ENCODE measurements at places on chromosomes 4 and X. TPM values are rescaled to one million over a fixed set of nuclear protein-coding genes. Genes with fewer than 3 reads are reported as not detected.

DNA sequence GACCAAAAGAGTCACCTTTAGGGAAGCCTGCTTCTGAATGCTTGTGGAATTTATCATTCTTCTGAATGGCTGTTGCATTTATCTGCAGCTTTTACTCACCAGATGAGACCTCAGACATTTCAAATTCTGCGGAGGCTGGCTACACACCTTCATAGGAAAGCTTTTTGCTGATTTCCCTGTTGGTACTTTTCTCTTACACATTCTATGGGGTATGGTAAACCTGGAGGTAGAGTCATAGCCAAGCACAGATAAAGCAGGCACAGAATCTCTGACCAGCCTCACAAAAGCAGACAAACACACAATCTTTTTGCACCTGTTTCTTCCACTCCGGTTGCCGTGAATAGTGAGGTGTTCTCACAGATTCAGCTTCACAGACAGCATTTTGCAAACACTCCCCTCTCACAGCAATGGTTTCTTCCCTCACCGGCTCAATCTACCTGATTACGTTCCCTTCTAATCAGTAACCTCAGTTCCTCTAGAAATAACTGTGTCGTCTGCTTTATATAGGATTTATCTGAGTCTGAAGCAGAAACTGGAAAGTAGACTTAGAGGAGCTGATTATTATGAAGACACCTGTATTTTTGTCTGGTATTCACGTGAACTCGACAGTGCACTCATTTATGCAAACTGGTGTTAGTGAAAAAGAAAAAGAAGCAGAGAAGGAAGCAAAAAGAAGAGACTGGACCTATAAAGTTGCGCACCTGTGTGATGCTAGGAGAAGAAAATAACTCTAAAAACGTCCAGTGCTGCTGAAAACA lies 83.1 kb downstream of the DMD start:
- no peak overlapping the region for H3K4me3 ChIP-seq
- H3K4me1 ChIP-seq: no peaks in the 10 kb centered on the region
- H3K27me3 ChIP-seq: no peaks in the 10 kb centered on the region
- H3K36me3 ChIP-seq: no peaks in the 10 kb centered on the region
- DNase-seq: no peak

Gene TMEM271
- not detected for total RNA-seq

Gene FGF13
- not detected for total RNA-seq

Gene FAM13A
- total RNA-seq: 37.5 TPM

Gene MAGED2
- total RNA-seq: 49.3 TPM

DNA sequence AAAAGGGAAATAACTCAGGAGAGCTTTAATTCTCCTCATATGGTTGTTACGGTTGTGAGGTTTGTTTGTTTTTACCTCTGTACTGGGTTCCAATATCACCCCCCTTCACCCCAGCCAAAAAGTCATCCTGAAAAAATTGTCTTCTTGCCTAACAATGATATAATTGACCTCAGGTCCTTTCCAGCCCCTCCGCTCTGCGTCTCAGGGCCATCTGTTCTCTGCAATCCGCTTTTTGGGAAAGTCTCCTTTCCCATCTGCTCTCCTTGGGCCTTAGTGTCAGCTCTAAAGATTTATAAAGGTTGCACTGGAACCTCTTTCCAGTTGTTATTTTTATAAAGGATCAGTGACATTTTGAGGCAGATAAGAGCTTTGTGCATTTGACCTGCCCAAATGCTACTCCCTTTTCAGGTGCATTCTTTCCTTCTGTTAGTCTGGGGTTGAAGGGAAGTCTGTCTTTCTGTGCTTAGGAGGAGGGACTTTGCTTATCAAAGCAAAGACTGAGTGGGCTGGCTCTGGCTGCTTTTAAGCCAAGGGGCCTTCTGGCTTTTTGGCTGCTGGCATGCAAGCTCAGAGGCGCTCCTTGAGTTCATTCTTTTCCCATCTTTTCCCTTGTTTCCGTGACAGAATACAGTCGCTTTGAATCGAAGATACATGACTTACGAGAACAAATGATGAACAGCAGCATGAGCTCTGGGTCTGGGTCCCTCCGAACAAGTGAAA lies 34.1 kb downstream of the DLG3 start:
- H3K27ac ChIP-seq: no peak overlapping the region
- no peak overlapping the region for H3K4me3 ChIP-seq
- DNase-seq: no peak
- no peaks in the 10 kb centered on the region for H3K27me3 ChIP-seq

- no peak overlapping the region for H3K4me3 ChIP-seq
- no peak overlapping the region for H3K27ac ChIP-seq
- H3K27me3 ChIP-seq: no peaks in the 10 kb centered on the region
- H3K36me3 ChIP-seq: no peaks in the 10 kb centered on the region
These were observed 481.4 kb downstream of the TRIML1 start for GRCh38 chr4:188620608-188621007.

DNA sequence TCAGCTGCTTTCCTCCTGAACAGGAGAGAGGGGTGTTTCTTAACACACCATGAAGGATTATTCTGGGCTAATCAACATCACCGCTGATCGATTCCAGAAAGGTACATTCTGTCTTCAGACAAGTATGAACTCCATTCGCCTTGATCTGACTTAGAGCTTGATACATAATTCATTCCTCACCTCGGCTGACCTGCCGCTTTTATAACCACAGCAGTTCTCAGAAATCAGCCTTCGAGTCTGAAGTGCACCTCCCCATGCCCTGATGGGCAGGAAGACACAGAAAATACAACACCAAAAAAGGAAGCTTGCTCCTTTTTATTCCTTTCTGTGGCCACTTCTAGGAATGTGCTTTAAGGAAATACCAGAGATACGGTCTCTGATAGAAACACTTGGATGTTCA lies 85.7 kb downstream of the JAKMIP1 start:
- H3K4me3 ChIP-seq: no peak overlapping the region
- H3K27me3 ChIP-seq: peaks cover 4% of the 10 kb centered on the region
- peaks cover 3% of the 10 kb centered on the region for H3K36me3 ChIP-seq
- DNase-seq: no peak
- H3K27ac ChIP-seq: no peak overlapping the region
- peaks cover 7% of the 10 kb centered on the region for H3K4me1 ChIP-seq

Gene CLNK
- total RNA-seq: 0.12 TPM

- no peak overlapping the region for H3K27ac ChIP-seq
- H3K4me1 ChIP-seq: peaks cover 44% of the 10 kb centered on the region
- H3K27me3 ChIP-seq: no peaks in the 10 kb centered on the region
- no peaks in the 10 kb centered on the region for H3K36me3 ChIP-seq
These were observed 3.7 kb downstream of the SCARB2 start for GRCh38 chr4:76209881-76210280.

DNA sequence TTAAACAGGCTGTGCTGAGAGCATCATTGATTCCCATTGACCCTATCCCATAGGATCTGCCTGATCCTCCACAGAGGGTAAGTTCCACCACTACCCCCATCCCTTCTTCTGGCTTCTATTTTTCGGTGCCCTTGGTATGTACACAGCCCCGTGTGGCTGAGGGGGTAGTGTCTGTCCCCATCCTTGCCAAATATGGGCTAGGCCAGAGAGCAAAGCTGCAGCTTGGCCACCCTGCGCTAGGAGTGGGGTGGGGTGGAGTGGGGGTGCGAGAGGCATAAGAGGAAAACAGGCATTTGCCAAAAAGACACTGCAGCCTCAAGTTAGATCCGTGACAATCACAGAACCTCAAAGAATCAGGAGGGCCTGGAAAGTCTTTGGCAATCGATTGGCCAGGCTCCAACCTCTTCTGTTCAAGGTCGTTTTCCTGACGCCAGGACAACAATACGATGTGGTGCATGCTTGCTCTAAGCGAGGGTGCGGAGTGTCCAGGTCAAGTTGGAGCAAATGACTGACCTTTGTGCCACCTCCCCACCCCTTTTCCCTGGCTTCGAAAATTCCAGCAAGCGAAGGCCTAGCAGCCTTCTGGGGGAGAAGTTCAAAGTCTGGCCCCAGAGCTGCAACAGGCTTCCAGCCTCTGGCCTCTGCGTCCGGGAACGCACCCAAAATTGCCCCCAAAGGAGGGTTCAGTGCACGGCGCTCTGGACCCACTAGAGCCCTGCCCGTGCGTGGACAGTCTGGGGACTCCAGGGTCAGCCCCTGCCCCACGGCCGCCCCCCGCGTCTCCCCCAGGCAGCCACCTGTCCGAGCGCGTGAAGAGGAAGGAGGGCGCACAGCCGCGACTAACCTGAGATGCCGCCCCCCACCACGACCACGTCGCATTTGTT lies 598 bp downstream of the MAOB start:
- no peak for DNase-seq
- H3K4me1 ChIP-seq: peaks cover 3% of the 10 kb centered on the region
- H3K27me3 ChIP-seq: peaks cover 27% of the 10 kb centered on the region
- no peaks in the 10 kb centered on the region for H3K36me3 ChIP-seq

- no peak overlapping the region for H3K4me3 ChIP-seq
- H3K36me3 ChIP-seq: no peaks in the 10 kb centered on the region
- H3K27ac ChIP-seq: no peak overlapping the region
These were observed 70.9 kb downstream of the APBB2 start for GRCh38 chr4:41143311-41144039.

- no peaks in the 10 kb centered on the region for H3K36me3 ChIP-seq
- no peaks in the 10 kb centered on the region for H3K4me1 ChIP-seq
- peaks cover 38% of the 10 kb centered on the region for H3K27me3 ChIP-seq
- no peak for DNase-seq
- H3K27ac ChIP-seq: no peak overlapping the region
- H3K4me3 ChIP-seq: no peak overlapping the region
These were observed 214.7 kb downstream of the QDPR start for GRCh38 chr4:17296921-17297890.

- H3K4me1 ChIP-seq: no peaks in the 10 kb centered on the region
- H3K36me3 ChIP-seq: peaks cover 2% of the 10 kb centered on the region
- DNase-seq: no peak
- no peak overlapping the region for H3K27ac ChIP-seq
- H3K27me3 ChIP-seq: peaks cover 20% of the 10 kb centered on the region
- H3K4me3 ChIP-seq: no peak overlapping the region
These were observed 146.1 kb downstream of the ATP10D start for GRCh38 chr4:47631161-47631560.

DNA sequence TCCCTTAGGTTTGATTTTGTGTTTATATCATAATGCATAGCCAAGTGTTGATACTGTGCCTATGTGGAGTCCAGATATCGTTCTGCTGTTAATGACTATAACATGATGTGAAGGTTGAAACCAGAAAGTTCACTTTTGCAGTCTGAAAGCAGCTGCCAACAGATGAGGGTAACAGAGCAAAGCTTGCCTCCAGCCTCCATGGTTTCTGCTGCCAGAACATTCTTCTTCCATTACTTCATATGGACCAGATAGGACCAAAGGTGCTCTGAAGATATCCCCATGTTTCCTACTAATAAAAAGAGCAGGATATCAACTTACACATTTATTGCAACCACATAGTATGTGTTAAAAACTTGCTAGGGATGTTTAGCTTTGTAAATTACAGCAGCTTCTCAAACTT lies 394.1 kb downstream of the SPRY1 start:
- no peak for DNase-seq
- no peaks in the 10 kb centered on the region for H3K27me3 ChIP-seq
- no peak overlapping the region for H3K27ac ChIP-seq
- H3K4me3 ChIP-seq: no peak overlapping the region
- no peaks in the 10 kb centered on the region for H3K4me1 ChIP-seq

DNA sequence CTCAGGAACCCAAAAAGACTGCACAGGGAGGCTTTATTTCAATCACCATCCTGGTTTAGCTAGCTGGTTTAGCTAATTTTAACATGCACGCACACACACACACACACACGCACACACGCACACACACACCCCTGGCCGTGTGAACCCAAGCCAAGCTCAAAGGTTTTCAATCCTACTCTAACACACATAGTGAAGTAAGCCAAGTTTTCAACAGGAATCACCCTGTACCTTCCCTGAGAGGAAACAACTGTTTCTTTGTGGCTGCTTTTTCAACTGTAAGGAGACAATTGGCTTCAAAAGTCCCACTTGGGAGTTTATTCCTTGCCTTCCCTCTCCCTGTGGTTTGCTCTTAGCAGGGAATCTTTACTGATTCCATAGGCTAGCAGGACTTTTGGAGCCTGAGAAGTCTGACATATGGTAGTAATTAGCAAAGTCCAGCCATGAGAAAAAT lies 98.9 kb upstream of the BMP3 start:
- no peak overlapping the region for H3K27ac ChIP-seq
- no peaks in the 10 kb centered on the region for H3K4me1 ChIP-seq
- DNase-seq: no peak
- no peaks in the 10 kb centered on the region for H3K27me3 ChIP-seq
- no peaks in the 10 kb centered on the region for H3K36me3 ChIP-seq

- H3K4me1 ChIP-seq: peaks cover 53% of the 10 kb centered on the region
- H3K27me3 ChIP-seq: no peaks in the 10 kb centered on the region
- peak overlapping the region; percentile 69 for H3K4me3 ChIP-seq
- peak overlapping the region; percentile 98 for H3K27ac ChIP-seq
These were observed 21.0 kb downstream of the MSN start for GRCh38 chrX:65688403-65688871.

DNA sequence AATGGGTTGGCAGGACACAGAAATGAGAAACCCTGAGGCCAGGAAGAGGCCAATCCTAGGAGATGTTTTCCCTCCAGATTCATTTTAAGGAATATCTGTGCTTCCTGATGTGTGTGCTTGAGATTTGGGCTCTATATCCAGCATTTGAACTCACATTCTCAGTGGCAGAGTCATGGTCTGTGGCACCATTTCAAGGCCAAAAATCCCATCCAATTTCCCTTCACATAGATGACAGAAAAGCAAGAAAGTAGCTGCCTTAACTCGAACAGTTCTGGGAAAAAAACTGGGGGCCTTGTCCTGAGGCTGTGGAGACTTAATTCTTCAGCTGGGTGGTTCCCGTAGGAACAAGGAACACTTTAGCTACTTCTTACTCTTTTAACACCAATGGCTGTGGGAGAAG lies 27.4 kb downstream of the TAF7L start:
- no peaks in the 10 kb centered on the region for H3K36me3 ChIP-seq
- H3K27me3 ChIP-seq: no peaks in the 10 kb centered on the region
- H3K4me1 ChIP-seq: no peaks in the 10 kb centered on the region

Gene SMIM10L2A
- 0.37 TPM for total RNA-seq

GRCh38 chr4:95251568-95251967 lies 297.2 kb downstream of the UNC5C start:
- no peaks in the 10 kb centered on the region for H3K36me3 ChIP-seq
- no peak for DNase-seq
- no peaks in the 10 kb centered on the region for H3K27me3 ChIP-seq
- no peak overlapping the region for H3K4me3 ChIP-seq
- H3K4me1 ChIP-seq: no peaks in the 10 kb centered on the region
- H3K27ac ChIP-seq: no peak overlapping the region

GRCh38 chr4:156512622-156513021 lies 459.0 kb downstream of the PDGFC start:
- no peak for DNase-seq
- no peaks in the 10 kb centered on the region for H3K4me1 ChIP-seq
- no peaks in the 10 kb centered on the region for H3K27me3 ChIP-seq
- no peak overlapping the region for H3K4me3 ChIP-seq
- H3K27ac ChIP-seq: no peak overlapping the region

Gene RENBP
- total RNA-seq: 11.5 TPM

GRCh38 chr4:47031011-47031678 lies at the start of gene GABRB1:
Gene GABRB1, plus strand, starts transcription at chr4:47031567.
- peaks cover 3% of the 10 kb centered on the region for H3K36me3 ChIP-seq
- peak within 1 kb of the TSS; percentile 86 for H3K4me3 ChIP-seq
- H3K4me1 ChIP-seq: peaks cover 12% of the 10 kb centered on the region

Gene POU3F4
- total RNA-seq: not detected

GRCh38 chr4:143558286-143558685 lies 44.8 kb downstream of the SMARCA5 start:
- DNase-seq: no peak
- no peaks in the 10 kb centered on the region for H3K27me3 ChIP-seq
- H3K36me3 ChIP-seq: no peaks in the 10 kb centered on the region
- H3K4me1 ChIP-seq: peaks cover 26% of the 10 kb centered on the region

Gene TECRL
- not detected for total RNA-seq

Measured in T-helper 17 cell (primary cell).